ENCODE measurements at places on chromosomes 7 and 10.

- no peak for DNase-seq
Measured at GRCh38 chr10:131897297-131897899, 3.4 kb upstream of the PPP2R2D start.

GRCh38 chr7:113285411-113285810 lies 167.1 kb upstream of the SMIM30 start:
- no peak for DNase-seq

- DNase-seq = no peak
Measured at GRCh38 chr10:114822444-114823076, 980 bp downstream of the FHIP2A start.

DNA sequence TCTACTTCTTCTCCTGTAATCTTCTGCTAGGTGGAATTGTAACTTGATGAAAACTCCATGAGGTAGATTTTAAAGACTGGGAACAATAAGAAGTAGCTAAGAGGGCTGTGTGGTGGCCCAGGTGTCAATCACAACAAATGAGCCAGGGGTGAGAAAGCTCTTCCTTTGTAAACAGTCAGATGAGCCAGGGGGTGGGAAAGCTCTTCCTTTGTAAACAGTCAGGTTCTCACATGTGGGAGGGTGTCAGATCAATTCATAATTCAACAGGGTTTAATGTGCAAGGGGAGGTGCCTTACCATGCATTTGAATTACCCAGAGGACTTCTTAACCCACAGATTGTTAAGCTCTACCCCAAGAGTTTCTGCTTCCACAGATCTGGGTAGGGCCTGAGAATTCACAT lies 312.4 kb upstream of the AUTS2 start:
- no peak for DNase-seq

- no peak for DNase-seq
Measured at GRCh38 chr10:119499677-119500002, 42.9 kb downstream of the RGS10 start.

DNA sequence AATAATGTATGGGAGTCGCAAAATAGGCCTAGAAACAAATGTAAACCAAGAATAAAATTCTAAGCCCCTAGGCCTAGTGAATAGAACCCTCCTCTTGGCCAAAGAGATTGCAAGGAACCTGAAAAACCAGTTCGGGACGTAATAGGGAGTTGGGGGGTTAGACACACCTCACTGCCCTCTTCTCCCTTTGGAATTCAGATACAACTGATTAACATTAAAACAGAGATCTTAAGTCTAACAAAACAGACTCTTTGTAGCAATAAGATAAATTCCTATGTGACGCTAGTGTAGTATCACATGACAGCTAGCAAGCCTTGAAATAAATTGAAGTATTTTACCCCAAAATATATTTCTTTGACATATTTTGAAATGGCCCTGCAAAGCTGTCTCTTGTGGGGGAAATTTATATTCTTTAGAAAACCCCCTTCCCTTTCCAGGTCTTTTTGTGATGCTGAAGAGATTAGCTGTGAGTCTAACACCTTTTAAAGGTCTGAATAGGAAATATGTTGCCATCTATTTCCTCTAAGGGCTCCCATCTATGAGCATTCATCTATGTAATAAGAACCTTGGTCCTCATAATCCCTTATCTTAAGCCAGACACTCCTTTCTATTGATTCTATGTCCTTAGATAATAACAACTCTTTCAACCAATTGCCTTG lies 623.4 kb upstream of the NRG3 start:
- no peak for DNase-seq

GRCh38 chr7:50543776-50544442 lies 21.3 kb downstream of the DDC start:
- no peak for DNase-seq

DNA sequence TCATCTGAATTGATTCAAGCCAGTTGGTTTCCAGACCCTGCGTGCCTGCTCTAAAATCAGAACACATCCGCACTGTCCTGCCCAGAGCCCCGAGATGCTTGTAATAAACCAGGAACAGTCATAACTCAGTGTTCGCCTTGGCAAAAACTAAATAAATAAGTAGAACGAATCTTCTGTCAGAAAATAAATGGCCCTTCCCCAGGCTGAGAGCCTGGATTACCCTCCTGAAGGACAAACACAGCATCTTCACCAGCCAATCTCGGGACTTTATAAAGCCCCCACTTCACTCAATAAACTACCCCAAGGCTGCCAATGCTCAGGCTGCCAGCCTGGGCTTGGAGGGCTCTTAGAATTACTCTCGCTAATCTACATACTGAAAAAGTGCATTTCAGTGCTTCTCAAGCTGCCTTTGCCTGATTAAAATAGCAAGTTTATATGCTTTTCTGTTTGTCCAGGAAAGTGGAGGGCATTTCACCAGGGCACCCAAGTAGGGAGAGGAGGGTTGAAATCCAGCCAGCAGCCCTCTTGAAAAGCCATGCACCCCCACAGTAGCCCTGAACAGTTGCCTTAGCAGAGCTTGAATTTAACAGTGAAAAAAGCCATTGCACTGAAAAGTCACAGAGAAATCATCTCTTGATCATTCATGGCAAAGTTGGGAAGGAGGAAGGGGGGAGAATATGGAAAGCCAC lies 136.6 kb downstream of the CALN1 start:
- DNase-seq = no peak

- no peak for DNase-seq
Measured at GRCh38 chr10:113402602-113403001, 150.3 kb upstream of the HABP2 start.

DNA sequence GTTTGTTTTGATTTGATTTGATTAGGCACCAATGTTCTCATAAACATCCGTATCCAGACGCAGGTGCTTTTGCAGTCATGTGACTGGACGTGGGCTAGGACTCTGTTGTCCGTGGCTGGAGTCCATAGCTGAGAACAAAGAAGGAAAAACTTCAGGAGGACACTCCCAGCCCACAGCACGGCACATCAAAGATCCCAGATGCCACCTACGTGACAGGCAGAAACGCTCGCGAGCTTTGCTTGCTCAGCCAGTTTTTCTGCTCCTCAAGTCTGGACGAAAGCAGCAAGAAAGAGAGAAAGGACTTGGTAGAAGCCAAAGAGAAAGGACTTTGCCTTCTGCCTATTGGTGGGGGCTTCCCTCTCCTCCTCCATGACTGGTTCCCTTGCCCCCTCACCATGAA lies 6.9 kb upstream of the ZKSCAN1 start:
- no peak for DNase-seq

DNA sequence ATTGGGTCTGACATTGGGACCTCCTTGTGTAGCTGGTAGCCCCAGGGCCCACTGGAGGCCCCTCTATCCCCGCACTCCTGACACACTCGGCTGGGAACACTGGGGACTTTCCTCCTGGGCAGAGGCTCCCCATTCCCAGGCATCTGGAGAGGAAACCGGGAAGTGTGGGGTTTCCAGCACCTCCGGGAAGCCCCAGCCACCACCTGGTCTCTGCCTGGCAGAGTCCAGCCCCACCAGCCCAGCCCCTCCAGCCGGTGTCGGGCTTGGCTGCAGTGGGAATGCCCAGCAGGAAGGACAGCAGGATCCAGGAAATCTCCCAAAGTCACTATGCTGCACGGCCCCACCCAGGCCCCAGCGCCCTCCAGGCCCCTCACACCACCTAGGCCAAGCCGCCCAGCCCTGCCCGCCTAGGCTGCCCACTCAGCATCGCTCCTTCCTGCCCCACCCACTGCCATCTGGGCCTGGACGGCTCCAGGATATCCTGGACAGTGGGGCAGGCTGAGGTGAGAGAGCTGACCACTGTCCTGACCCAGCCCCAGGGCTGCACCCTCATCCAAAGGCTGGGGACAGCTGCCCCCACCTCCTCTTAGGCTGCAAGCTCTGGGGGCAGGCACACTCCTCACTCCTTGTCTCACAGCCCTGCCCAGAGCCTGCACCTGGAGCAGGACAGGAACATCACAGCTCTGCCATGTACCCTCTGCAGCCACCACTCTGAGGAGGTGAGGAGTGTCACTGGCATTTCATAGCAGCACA lies 11.8 kb downstream of the RASGEF1A start:
- no peak for DNase-seq

GRCh38 chr10:111017098-111017497 lies 59.7 kb upstream of the ADRA2A start:
- no peak for DNase-seq

GRCh38 chr10:11317936-11318670 lies 293.3 kb downstream of the USP6NL start:
- no peak for DNase-seq

DNA sequence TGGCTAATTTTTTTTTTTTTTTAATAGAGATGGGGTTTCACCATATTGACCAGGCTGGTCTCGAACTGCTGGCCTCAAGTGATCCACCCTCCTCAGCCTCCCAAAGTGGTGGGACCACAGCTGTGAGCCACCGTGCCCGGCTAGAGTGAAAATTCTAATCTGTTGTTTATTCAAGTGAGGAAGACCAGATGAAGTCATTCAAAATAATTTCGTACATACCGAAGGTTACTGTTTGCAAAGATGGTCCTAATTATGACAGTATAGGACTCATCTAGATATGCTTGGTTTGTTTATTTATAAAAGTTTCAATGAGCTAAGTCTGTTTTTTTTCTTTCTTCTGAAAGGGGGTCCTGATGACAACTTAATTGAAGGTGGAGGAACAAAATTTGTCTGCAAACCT lies 376.8 kb downstream of the EXOC4 start:
- no peak for DNase-seq

- DNase-seq = no peak
Measured at GRCh38 chr7:16811551-16811950, 6.8 kb upstream of the AGR2 start.

DNA sequence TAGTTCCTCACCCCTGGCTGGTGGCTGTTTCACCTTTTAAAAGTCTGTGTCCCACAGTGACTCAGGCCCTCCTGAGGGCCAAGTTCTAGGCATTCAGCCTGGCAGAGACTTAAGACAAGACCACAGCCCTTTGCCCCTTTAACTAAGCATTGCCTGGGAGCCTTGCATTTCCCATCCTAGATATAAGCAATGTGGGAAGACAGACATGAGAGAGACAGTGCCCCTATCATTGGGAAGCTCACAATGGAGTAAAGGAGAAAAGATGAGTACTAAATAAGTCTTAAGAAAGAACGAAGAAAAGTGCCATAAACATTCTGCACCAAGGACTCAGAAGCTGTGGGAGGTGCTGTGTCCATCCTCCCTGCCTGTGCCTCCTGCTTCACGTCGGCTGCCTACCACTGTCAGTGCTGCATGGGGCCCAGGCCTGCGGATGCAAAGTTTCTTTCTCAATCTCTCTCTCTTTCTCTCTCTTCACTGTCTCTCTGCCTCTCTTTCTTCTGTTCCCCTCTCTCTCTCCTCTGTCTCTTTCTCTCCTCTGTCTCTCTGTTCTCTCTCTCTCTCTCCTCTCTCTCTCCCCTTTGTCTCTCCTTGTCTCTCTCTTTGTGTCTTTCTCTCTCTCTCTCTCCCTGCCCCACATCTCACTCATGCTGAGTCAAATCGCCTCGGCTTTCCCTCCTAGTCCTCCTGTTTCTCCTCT lies 21.5 kb downstream of the GPRIN2 start:
- DNase-seq = no peak

- no peak for DNase-seq
Measured at GRCh38 chr10:75532253-75532924, 101.0 kb downstream of the LRMDA start.

GRCh38 chr7:19026888-19027287 lies 90.5 kb downstream of the TWIST1 start:
- DNase-seq = no peak

DNA sequence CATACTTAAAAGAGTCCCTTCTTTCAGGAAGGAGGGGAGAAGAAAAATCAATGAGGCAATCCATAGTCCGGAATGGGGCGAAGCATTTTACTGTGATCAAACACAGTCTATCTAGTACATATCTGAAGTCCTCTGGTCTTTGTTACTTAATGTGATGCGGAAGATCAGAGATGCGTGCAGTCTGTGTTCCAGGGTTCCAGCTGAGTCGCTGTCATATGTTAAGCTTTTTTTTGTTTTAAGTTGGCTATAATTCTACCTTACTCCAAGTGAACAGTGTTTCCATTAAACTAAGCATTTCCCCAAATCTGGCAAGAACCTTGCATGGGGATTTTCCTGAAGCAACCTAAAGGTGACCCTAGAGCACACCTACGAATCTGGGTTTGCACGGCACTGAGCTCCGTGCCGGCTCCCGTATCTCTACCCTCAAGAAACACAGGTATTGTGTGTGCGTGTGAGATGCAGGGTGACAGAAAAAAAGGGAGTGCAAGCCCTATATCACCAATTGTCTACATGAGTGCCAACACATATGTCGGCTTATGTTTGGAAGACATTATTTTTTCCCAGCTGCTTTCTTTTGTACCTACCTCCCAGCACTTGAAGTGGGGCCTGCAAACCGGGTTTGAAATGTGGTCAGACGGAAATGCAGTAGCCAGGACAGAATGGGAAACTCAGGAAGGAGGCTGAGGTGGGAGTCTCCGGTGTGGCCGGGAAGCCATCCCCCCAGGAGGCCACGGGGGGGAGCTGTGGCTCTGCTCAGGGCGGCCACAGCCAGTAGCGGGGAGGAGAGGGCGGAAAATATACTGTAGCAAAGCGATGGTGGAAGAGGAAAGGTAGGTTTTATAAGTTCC lies 435.8 kb upstream of the MGMT start:
- peak; percentile 81 for DNase-seq

DNA sequence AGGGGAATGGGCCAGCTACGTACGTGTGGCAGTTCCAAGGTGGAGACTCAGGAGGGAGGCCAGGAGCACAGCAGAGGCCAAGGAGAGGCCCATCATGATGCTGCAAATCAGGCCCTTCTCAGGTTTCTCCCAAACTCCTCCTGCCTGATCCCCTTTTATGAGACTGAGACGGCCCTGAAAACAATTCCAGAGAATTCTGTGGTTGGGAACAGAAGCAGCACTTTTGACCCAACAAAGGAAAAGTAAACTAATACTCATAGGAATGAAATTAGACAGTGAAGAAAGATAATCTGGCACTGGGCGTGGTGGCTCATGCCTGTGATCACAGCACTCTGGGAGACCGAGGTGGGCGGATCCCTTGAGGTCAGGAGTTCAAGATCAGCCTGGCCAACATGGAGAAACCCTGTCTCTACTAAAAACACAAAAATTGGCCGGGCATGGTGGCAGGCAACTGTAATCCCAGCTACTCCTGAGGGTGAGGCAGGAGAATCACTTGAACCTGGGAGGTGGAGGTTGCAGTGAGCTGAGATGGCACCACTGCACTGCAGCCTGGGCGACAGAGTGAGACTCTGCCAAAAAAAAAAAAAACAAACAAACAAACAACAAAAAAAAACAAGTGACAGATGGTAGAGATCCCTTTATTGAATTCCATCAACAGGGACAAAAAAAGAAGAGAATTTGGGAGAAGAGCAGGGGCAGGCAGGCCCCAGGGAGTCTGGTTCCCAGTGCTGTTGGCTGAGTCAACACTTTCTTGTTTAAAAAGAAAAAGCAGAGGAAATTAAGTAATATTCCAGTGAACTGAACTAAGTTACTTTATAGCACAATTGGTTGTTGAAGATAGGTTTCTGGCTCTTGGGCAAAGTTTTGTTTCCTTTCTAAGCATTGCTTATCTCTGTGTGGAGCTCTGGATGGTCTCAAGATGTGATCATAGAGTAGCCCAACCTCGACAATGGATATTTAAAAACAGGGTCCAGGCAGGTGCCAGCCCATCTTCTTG lies at the start of gene CCL26:
Gene CCL26 (minus strand): TSS at position 131 of the 997 bp plus-strand sequence. CDS start 35 bp downstream, at position 96.
- DNase-seq = no peak

- no peak for DNase-seq
Measured at GRCh38 chr7:14682910-14683465, 219.6 kb downstream of the DGKB start.

- no peak for DNase-seq
Measured at GRCh38 chr10:80515941-80516340, 21.8 kb upstream of the SH2D4B start.

Measured in HuH-7.5 (cell line).